ENCODE measurements at places on chromosomes 12 and 14. TPM values are rescaled to one million over a fixed set of nuclear protein-coding genes. Genes with fewer than 3 reads are reported as not detected.

GRCh38 chr14:85583380-85583779 lies 53.4 kb downstream of the FLRT2 start:
- H3K4me3 ChIP-seq, result no peak overlapping the region
- no peaks in the 10 kb centered on the region for H3K27me3 ChIP-seq
- H3K4me1 ChIP-seq, result no peaks in the 10 kb centered on the region
- no peak for DNase-seq

DNA sequence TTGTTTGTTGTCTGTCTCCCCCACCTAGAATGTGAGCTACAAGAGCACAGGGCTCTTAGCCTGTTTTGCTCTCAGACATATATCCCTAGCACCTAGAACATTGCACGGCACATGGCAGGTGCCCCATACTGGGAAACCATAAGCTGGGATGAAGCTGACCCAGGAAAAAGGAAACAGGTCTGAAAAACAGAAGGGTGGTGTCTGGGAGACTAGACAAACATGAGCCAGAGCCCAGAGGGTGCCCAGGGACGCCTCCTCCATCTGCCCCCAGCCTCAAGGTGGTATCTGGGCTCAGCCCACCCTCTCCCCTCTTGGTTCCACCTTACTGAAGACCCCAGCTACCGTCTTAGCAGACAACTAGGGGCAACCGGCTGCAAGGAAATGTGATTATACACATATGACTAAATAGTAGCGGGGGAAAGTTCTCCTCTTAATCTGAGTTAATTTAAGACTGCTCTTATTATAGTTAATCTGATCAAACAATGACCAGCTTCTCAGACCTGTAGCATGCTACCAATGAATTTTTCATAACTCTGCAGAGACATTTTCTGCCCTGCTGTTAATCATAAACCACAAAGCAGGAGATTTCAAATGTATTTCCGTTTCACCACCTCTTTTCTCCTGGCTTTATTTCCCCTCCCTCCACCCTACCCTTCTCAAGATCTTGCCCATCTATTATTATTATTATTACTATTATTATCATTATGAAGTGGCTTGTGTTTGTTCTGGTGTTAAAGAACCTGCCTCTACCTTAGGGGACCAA lies 31.9 kb downstream of the KSR2 start:
- H3K27ac ChIP-seq, result no peak overlapping the region
- no peak for DNase-seq
- no peaks in the 10 kb centered on the region for H3K4me1 ChIP-seq
- no peak overlapping the region for H3K4me3 ChIP-seq

GRCh38 chr14:80346395-80346794 lies 135.1 kb upstream of the DIO2 start:
- no peaks in the 10 kb centered on the region for H3K36me3 ChIP-seq
- no peak overlapping the region for H3K27ac ChIP-seq
- no peaks in the 10 kb centered on the region for H3K27me3 ChIP-seq
- H3K4me3 ChIP-seq, result no peak overlapping the region
- DNase-seq, result no peak
- H3K4me1 ChIP-seq, result no peaks in the 10 kb centered on the region

GRCh38 chr12:126915309-126915708 lies 1351.7 kb upstream of the TMEM132C start:
- DNase-seq, result no peak
- H3K4me1 ChIP-seq, result no peaks in the 10 kb centered on the region
- no peaks in the 10 kb centered on the region for H3K36me3 ChIP-seq
- H3K27ac ChIP-seq, result no peak overlapping the region

- no peaks in the 10 kb centered on the region for H3K4me1 ChIP-seq
- H3K27ac ChIP-seq, result no peak overlapping the region
- no peak overlapping the region for H3K4me3 ChIP-seq
- H3K27me3 ChIP-seq, result no peaks in the 10 kb centered on the region
- no peaks in the 10 kb centered on the region for H3K36me3 ChIP-seq
Observed at GRCh38 chr12:129558036-129558435, 345.8 kb downstream of the TMEM132D start.

DNA sequence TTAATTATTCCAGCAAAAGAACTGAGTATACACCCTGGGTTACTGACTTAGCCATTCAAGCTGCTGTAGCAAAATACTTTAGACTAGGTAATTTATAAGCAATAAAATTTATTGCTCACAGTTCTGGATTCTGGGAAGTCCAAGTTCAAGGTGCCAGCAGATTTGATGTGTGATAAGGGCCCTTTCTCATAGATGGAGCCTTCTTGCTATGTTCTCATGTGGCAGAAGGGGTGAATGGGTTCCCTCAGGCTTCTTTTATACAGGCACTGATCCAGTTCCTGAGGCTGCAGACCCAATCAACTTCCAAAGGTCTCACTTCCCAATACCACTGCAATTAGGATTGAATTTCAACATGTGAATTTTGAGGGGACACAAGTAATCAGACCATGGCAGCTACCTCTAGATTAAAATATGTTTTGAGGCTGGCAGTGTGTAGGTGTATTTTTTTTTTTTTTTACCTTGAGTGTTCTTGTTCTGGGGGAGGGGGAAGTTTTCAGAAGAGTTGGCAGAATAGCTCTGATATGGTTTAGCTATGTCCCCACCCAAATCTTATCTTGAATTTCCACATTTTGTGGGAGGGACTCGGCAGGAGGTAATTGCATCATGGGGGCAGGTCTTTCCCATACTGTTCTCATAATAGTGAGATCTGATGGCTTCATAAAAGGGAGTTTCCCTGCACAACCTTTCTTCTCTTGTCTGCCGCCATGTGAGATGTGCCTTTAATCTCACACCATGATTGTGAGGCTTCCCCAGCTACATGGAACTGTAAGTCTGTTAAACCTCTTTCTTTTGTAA lies 178.2 kb downstream of the RASSF9 start:
- H3K4me1 ChIP-seq, result no peaks in the 10 kb centered on the region
- H3K27me3 ChIP-seq, result no peaks in the 10 kb centered on the region
- no peak overlapping the region for H3K4me3 ChIP-seq
- H3K27ac ChIP-seq, result no peak overlapping the region
- H3K36me3 ChIP-seq, result no peaks in the 10 kb centered on the region

DNA sequence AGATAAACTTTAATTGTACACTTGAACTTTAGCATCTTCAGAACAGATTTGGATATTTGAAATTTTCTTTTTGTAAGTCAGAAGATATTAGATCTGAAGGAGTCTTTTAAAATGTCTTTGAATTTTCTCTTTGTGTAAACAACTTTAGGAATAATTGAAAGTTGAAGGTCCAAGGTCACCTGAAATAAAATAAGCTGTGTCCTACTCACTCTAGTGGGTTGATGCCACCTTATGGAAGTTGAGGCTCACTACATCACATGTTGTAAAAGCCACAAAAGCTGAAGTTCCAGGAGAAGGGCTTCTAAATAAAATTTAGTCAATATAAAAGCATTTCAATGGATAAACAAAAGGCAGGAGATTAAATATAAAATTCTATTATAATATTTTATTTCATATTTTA lies 122.0 kb upstream of the ATXN7L3B start:
- H3K4me1 ChIP-seq, result no peaks in the 10 kb centered on the region
- no peak overlapping the region for H3K4me3 ChIP-seq
- DNase-seq, result no peak
- no peak overlapping the region for H3K27ac ChIP-seq
- H3K27me3 ChIP-seq, result no peaks in the 10 kb centered on the region

- H3K36me3 ChIP-seq, result peaks cover 9% of the 10 kb centered on the region
- no peak overlapping the region for H3K4me3 ChIP-seq
- H3K27me3 ChIP-seq, result no peaks in the 10 kb centered on the region
- no peak overlapping the region for H3K27ac ChIP-seq
- DNase-seq, result no peak
- no peaks in the 10 kb centered on the region for H3K4me1 ChIP-seq
Observed at GRCh38 chr14:65637780-65638179, 225.2 kb downstream of the FUT8 start.

- H3K36me3 ChIP-seq, result no peaks in the 10 kb centered on the region
- H3K27me3 ChIP-seq, result peaks cover 79% of the 10 kb centered on the region
- H3K4me1 ChIP-seq, result no peaks in the 10 kb centered on the region
- DNase-seq, result no peak
- H3K4me3 ChIP-seq, result no peak overlapping the region
- no peak overlapping the region for H3K27ac ChIP-seq
Observed at GRCh38 chr12:131575371-131575770, 135.5 kb upstream of the SFSWAP start.

- peak overlapping the region; percentile 72 for H3K27ac ChIP-seq
- H3K27me3 ChIP-seq, result no peaks in the 10 kb centered on the region
- H3K4me3 ChIP-seq, result no peak overlapping the region
Observed at GRCh38 chr12:42696406-42697149, 107.0 kb upstream of the PRICKLE1 start.

DNA sequence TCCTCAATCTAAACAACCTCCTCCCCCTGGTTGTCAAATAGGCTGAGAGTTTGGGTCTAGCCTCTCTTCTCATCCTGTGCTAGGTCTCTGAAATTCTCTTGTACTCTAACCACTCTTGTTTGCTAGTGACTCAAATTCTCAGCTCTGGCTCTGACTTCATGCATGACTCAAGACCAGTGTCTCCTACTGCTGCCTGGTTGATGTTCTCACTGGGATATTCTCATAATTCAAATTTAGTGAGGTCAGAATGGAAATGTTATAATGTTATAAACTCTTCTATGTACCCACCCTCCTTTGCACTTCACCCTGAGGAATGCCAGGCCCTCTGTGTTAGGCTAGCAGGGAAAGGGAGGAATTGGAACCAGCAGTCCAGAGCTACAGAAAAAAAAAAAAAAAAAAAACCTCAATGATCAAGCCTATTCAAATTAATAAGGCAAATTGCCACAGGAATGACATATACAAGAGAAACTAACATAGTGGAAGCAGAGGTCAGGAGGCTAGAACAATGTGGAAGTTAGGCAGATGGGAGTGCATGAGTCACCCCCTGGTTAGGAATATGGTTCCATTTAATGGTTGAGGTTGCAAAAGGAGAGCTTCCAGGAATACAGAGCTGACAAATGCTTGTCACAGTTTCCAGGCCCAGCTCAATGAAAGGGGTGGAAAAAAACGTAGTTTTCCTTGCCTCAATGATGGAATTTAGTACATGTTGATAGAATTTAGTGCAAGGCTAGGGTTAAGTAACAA lies 459.5 kb downstream of the RMST start:
- H3K36me3 ChIP-seq, result no peaks in the 10 kb centered on the region
- H3K27me3 ChIP-seq, result no peaks in the 10 kb centered on the region
- DNase-seq, result no peak
- H3K4me3 ChIP-seq, result no peak overlapping the region
- no peak overlapping the region for H3K27ac ChIP-seq

DNA sequence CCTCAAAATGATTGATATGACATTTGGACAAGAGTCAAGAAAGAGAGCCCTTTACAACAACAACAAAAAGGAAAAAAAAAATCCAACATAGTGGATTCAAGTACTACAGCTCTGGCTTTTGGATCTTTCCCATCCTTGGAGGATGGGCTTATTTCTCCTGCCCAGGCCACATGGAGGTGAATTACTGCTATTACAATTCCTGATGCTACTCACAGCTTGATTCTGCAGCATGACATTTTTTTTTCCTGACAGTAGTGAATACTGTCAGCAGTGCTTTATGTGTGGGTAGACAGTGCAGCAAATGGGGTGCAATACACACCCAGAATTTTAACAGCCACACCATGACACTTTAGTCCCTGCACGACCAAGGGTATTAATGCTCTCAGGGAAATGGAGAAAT lies 42.5 kb upstream of the HSP90B1 start:
- no peak overlapping the region for H3K4me3 ChIP-seq
- H3K27ac ChIP-seq, result no peak overlapping the region
- no peaks in the 10 kb centered on the region for H3K36me3 ChIP-seq
- no peak for DNase-seq

- no peak overlapping the region for H3K4me3 ChIP-seq
- H3K36me3 ChIP-seq, result peaks cover 55% of the 10 kb centered on the region
- H3K27me3 ChIP-seq, result no peaks in the 10 kb centered on the region
- H3K4me1 ChIP-seq, result peaks cover 39% of the 10 kb centered on the region
- peak overlapping the region; percentile 75 for H3K27ac ChIP-seq
Observed at GRCh38 chr12:48765753-48766162, 23.1 kb downstream of the ADCY6 start.

- no peak overlapping the region for H3K27ac ChIP-seq
- no peak for DNase-seq
- H3K4me1 ChIP-seq, result peaks cover 7% of the 10 kb centered on the region
- H3K27me3 ChIP-seq, result no peaks in the 10 kb centered on the region
- H3K4me3 ChIP-seq, result no peak overlapping the region
- H3K36me3 ChIP-seq, result no peaks in the 10 kb centered on the region
Observed at GRCh38 chr14:56358851-56359614, 220.6 kb upstream of the TMEM260 start.

DNA sequence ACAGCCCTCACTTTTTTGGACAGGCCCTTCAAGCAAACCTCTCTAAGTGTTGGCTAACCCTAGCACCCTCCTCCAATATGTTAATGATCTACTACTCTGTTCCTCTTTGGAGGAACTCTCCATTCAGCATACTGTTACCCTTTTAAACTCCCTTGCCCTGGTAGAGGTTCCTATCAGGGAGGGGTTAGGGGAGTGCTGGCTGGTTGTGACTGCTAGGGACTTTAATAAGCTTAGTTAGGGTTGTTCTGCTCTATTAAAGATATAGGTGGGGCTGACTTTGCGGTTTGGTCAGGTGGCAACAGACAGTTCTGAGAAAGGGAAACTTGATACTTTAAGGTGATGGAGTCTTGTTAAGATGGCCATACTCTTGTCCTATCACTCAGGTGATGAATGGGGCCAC lies 301.5 kb upstream of the FBXO33 start:
- no peaks in the 10 kb centered on the region for H3K4me1 ChIP-seq
- H3K36me3 ChIP-seq, result no peaks in the 10 kb centered on the region
- no peaks in the 10 kb centered on the region for H3K27me3 ChIP-seq
- no peak for DNase-seq
- H3K27ac ChIP-seq, result no peak overlapping the region

- H3K4me3 ChIP-seq, result no peak overlapping the region
- H3K27ac ChIP-seq, result no peak overlapping the region
Observed at GRCh38 chr14:62179367-62180018, 417.3 kb downstream of the SNAPC1 start.

GRCh38 chr14:21097636-21098075 lies 799 bp downstream of the ZNF219 start:
- H3K27me3 ChIP-seq, result no peaks in the 10 kb centered on the region
- H3K27ac ChIP-seq, result peak overlapping the region; percentile 83
- H3K4me3 ChIP-seq, result peak overlapping the region; percentile 71
- H3K36me3 ChIP-seq, result peaks cover 5% of the 10 kb centered on the region

DNA sequence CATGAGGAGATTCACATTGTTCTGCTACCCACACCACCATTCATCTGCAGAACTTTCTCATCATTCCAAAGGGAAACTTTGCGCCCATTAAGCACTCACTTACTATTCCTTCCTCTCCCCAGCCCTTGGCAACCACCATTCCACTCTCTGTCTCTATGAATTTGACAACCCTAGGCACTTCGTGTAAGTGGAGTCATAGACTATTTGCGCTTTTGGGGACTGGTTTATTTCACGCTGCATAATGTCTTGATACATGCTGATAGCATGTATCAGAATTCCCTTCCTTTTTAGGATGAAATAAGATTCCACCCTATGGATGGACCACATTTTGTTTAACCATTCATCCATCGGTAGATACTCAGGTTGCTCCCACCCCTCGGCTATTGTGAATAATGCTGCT lies 4.5 kb upstream of the EML1 start:
- H3K4me1 ChIP-seq, result peaks cover 74% of the 10 kb centered on the region
- DNase-seq, result no peak
- H3K27me3 ChIP-seq, result no peaks in the 10 kb centered on the region

BBOF1 gene
- total RNA-seq, result 3.8 TPM

SLC41A2 gene
- 4.6 TPM for total RNA-seq

COL2A1 gene
- total RNA-seq, result not detected

SCNN1A gene
- 0.22 TPM for total RNA-seq

LHX5 gene
- total RNA-seq, result not detected

LYZ gene
- 30.8 TPM for total RNA-seq

SLC38A4 gene
- total RNA-seq, result 0.27 TPM
